Esophagus squamous epithelium (tissue), 5 donors: ENCODE measurements at places on chromosomes 3 and 15. TPM values are rescaled to one million over a fixed set of nuclear protein-coding genes. Genes with fewer than 3 reads are reported as not detected.

GRCh38 chr15:58443308-58443707 is 11.5 kb downstream of the LIPC start:
- H3K36me3 ChIP-seq: no peaks in the 10 kb centered on the region
- H3K4me3 ChIP-seq: no peak overlapping the region
- peak overlapping the region; percentile 92 for H3K27ac ChIP-seq

DNA sequence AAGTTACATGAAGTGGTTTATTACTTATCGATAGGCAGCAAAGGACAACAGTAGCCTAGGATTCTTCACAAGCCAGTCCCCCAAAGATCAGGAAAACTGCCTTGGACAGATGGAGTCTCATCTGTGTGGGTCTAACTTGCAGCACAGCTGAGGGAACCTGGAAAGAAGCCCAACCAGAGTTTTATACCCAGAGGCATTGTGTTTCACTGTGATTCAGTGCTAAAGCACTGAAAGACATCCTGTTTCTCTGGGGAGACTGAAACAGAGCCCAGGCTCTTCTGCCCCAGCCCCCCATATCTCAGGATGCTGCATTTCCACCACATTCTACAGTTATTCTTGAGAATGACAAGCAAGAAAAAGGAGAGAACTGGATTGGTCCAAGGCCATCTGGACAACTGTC is 48.2 kb upstream of the PYDC2 start:
- no peaks in the 10 kb centered on the region for H3K4me1 ChIP-seq
- no peak overlapping the region for H3K4me3 ChIP-seq
- no peaks in the 10 kb centered on the region for H3K27me3 ChIP-seq

GRCh38 chr3:174581558-174581957 is 277.6 kb upstream of the NAALADL2 start:
- no peaks in the 10 kb centered on the region for H3K36me3 ChIP-seq
- no peak overlapping the region for H3K4me3 ChIP-seq
- no peak for DNase-seq
- H3K27ac ChIP-seq: no peak overlapping the region
- no peaks in the 10 kb centered on the region for H3K27me3 ChIP-seq
- no peaks in the 10 kb centered on the region for H3K4me1 ChIP-seq

The MEGF11 gene
- not detected for total RNA-seq

The RASL12 gene
- total RNA-seq: 3.2 TPM

The ACTRT3 gene
- total RNA-seq: 2.4 TPM

The IGDCC3 gene
- not detected for total RNA-seq
